Temporal lobe (tissue), 4 donors: ENCODE measurements at places on chromosomes 16 and 17. TPM values are rescaled to one million over a fixed set of nuclear protein-coding genes. Genes with fewer than 3 reads are reported as not detected.

The SPATA33 gene
- 8.4 TPM for total RNA-seq

The SLC16A3 gene
- 2.5 TPM for total RNA-seq

The NCBP3 gene
- 21.6 TPM for total RNA-seq

The SHCBP1 gene
- 3.7 TPM for total RNA-seq

The NTN3 gene
- 3.2 TPM for total RNA-seq

The GRIN2C gene
- 0.98 TPM for total RNA-seq

The SPIRE2 gene
- 14.8 TPM for total RNA-seq

The BICDL2 gene
- not detected for total RNA-seq

The PABPN1L gene
- 0.49 TPM for total RNA-seq

The PRM3 gene
- total RNA-seq = not detected

The HBA2 gene
- 393 TPM for total RNA-seq

The CACNB1 gene
- 30.2 TPM for total RNA-seq

The SLC47A1 gene
- total RNA-seq = 3.7 TPM

The CCL16 gene
- total RNA-seq = not detected

The KRTAP2-1 gene
- not detected for total RNA-seq

The STH gene
- total RNA-seq = 2.5 TPM

The WNK4 gene
- total RNA-seq = 0.74 TPM

The CACNG5 gene
- total RNA-seq = 0.98 TPM

The KRT33B gene
- total RNA-seq = not detected

The CD7 gene
- not detected for total RNA-seq

The ZNF652 gene
- total RNA-seq = 31.5 TPM

The RBL2 gene
- total RNA-seq = 80.6 TPM

The NME2 gene
- 125 TPM for total RNA-seq

The DNAH17 gene
- total RNA-seq = under 0.01 TPM

The LITAFD gene
- not detected for total RNA-seq

The MYH3 gene
- 0.25 TPM for total RNA-seq
